ENCODE measurements at places on chromosomes 1 and 21.

DNA sequence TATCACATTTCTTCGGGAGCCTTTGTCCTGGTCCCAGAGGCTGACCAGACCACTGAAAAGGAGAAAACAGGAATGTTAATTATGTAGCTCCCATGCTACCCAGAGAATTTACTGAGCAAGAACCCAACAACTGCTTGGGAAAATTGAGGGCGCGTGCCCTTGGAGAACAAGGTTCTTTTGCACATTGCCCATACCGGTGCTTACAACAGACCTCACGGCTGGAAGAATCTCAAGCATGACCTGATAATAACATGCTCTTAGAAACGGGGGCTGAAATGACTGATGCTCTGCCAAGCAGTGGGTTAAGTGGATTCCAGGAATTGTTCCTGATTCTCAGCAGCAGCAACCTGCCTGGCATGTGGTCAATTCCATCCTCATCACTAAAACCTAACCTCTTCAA lies 49.3 kb upstream of the AJAP1 start:
- DNase-seq = no peak

DNA sequence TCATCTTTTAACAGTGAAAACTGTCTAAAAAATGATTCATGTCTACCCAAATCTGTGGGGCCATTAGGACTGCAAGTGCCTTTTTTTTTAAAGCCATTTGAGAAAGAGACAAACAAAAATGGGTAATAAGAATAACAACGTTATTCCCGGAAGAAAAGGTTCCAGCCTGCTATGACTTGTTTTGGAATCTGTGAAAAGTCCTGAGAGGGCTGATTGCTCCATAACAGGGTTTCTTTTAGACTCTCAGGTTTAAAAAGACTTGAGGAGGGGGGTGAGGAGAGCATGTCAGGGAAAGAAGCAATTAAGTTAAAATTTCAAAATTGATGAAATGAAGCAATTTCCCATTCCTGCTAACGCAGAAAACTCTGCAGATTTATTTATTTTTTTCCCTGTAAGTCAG lies 56.4 kb downstream of the CACHD1 start:
- no peak for DNase-seq

GRCh38 chr1:184487531-184488193 lies 100.8 kb downstream of the C1orf21 start:
- DNase-seq = no peak

GRCh38 chr1:226990133-226990716 lies 50.1 kb downstream of the COQ8A start:
- peak; percentile 16 for DNase-seq

- no peak for DNase-seq
These were observed 88.8 kb upstream of the TTC34 start for GRCh38 chr1:2890221-2890850.

GRCh38 chr1:100354971-100355394 lies 2.7 kb downstream of the CDC14A start:
- peak; percentile 4 for DNase-seq

DNA sequence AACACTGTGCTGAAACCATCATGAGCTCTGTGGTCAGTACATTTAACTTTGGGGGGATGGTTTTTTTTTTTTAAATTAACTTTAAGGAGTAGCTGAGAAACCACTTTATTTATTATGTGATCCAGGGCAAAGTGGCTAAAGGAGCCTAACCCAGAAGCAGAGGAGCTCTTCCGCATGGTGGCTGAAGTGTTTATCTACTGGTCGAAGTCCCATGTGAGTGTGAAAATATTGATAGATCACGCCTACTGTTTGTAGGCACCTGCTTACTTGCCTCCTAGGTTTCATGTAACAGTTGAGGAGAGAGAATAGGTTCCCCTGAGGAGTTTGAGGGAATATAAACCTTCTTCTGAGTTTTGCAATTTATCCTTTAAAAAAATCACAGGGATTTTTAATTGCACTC lies 181.4 kb downstream of the ZP4 start:
- DNase-seq = no peak

DNA sequence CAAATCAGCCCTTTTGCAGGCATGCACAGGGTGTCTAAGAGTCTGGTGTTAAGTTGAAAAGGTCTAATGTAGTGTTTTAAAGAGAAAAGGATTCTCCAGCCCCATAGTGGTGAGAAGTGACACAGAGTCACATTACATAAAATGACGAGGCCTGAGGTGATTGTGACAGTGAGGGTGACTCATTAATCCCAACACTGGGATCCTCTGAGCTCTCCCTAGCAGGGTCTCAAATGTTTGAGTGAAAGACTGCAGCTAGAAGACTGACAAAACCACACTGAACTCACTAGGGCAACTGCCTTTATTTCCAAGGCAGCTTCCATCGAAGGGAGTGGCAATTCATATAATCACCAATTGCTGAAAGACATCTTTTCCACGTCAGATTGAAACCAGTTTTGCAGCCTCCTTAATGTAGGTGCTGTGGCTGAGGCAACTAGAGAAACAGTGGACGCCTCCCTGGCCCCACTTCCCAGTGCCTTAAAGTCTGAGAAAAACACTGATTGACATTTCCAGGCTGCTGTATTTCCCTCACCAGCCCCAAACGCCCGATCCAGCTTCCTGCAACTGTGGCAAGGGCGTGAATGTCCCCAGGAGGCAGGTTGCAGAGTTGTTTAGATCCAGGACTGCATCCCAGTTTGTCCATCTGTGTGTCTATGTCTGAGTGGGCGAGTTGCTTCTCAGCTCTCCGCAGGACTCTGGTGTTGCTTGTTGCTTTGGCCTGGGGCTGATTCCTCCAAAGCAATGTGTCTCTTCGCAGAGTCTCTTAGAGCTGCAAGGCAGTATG lies 81.4 kb downstream of the RUNX1 start:
- peak; percentile 10 for DNase-seq

GRCh38 chr1:98057236-98057910 lies 136.5 kb upstream of the DPYD start:
- no peak for DNase-seq

DNA sequence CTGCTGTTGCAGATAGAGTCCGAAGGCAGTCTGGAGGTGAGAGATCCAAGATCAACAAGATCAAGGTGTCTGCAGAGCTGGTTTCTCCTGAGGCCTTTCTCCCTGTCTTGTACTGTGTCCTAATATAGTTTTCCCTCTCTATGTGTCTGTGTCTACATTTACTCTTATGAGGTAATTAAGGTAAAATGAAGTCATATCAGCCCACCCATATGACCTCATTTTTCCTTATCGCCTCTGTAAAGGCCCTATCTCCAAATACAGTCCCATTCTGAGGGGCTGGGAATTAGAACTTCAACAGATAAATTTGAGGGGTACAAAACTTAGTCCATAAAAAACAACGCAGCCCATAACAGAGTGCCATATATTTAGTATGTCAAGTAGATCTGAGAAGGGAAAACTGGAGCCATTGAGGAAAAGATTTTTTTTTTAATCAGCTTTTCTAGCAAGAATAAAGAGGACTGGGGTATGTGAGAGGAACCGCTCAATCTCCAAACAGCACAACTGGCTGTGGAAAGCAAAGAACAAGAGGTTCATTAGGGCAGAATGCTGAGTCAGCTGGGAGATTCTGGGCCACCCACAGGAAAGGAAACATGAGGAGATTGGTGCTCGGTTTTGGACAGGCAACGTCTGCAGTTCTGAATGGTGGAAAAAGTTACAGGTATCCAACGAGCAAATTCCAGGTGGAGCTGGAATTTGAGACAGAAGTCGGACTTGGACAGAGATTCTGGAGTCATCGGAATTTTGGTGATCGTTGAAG lies 65.7 kb downstream of the MAP3K21 start:
- DNase-seq = no peak

DNA sequence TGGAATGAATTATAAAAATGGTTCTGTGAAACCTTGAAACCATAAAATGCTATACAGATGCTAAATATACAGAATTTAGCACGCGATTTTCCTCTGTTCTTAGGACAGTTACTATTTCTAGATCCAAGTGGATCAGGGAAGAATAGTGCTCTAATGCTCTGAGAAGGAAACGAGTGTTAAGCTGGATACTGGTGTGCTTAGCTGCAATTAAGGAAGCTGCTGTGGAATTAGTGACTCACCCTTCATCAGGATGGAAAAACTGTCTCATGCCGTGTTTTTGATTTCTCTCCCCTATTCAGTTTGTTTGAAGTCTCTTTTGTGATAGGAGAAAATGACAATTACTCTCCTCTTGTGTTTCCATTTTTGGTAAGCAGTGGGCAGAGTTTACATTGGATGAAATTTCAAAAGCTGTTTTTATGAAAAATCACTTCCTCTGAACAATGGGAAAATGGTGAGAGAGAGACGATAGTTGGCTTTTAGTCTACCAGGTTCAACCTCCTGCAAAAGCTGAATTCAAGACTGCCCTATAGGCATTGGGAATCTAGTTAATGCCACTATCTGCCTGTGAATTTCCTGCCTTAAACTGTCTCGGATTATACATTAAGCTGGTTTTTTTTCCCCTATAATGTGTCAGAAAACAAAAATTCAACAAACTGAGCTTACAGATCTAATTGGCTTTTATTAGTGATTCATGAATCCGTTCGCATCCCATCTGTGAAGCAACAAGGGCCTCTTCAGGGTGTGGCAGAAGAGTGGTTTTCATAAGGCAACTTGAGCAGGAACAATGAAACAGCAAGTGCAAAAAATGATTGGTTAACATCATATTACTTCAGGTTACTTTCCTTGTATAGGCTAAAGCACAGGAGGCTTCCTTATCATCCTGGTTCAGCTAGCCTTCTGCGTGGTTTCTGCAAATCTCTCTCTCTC lies 179.8 kb downstream of the ST6GALNAC3 start:
- DNase-seq = no peak

DNA sequence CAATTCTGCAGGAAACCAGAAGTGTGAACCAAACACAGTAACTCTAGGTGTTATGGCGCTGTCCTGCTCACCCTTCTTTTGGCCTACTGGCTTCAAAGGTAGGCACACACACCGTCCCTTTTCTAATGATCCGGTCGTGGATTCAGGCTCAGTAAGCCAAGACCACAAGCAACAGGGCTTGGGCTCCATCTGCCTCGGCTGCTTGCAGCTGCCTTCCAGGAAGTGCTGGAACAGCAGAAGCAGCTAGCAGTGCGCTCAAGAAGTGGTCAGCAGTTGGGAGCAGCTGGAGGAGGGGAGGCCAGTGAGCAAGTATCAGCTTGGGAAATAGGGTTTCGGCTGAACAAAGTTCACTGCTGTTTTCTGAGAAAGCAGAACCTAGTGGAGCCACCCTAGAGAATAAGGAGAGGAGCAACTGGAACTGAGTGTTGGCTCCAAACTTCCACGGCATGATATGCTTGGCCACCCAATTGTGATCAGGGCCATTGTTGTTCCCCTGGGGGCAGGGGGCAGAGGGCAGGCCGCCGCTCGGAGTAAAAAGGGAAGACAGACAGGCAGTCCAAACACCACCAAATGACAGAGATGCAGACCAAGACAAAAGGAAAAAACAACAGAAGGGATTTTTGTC lies 173.4 kb downstream of the TOMM20 start:
- peak; percentile 88 for DNase-seq

GRCh38 chr1:151401125-151401788 lies 1.9 kb downstream of the PSMB4 start:
- no peak for DNase-seq

DNA sequence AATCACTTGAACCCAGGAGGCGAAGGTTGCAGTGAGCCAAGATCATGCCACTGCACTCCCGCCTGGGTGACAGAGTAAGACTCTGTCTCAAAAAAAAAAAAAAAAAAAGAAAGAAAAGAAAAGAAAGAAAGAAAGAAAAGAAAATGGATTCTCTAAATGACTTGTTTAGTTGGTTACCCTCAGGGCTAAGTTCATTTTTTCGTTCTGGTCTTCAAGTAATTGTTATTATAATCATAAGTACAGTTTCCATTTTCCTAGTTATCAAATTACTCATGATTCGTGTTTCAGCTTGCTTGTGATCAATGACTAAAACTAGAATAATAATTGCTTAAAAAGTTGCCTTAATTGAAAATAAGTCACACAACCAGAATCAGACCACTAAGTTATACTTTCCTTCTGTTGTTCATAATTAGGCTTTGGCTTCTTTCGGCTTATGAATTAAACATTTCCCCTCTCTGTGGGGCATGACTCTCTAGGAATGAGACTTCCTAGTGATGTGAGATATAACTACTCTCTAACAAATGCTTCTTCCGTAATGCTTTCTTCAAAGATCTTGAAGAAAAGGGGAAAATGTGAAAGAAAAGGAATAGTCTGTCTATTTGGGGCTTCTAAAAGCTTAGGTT lies 9.6 kb upstream of the RLF start:
- no peak for DNase-seq

GRCh38 chr1:85240174-85240601 lies 19.3 kb downstream of the C1orf52 start:
- DNase-seq = no peak

DNA sequence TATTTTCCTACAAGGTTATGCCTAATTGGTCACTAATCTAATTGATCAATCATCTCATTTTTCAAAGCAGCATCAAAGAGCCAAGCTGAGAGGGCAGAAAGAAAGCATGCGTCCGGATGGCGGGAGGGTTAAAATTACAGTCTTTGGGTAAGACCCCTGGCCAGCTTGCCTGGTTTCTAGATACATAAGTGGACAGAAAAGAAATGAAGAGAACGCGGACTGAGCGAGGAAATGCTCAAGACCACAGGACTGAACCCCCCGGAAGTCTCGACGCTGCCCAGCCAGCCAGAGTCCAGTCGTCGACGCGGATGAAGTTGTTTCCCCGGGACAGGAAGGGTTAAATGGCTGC lies 297.2 kb downstream of the OMA1 start:
- no peak for DNase-seq

DNA sequence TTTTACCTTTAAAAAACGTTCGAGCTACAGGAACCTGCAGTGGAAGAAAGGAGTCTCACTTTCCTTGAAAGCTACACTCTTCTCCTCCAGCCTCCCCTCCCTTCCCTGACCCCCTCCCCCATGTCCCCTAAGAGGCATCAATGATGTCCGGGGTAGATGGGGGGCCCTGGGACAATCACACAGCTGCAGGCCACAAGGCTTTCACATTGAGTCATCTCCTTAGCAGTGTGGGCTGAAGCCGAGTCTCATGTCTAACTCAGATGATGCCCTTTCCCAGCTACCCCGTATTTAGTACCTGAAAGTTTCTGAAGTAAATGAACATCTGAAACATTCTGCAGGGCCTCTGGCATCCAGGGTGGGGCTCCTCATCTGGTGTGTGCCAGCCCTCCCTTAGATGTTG lies 6.3 kb upstream of the GPR25 start:
- DNase-seq = no peak

- no peak for DNase-seq
These were observed 12.5 kb downstream of the PM20D1 start for GRCh38 chr1:205837382-205837970.

- peak; percentile 90 for DNase-seq
These were observed 2.0 kb upstream of the PIP5K1A start for GRCh38 chr1:151196292-151196800.

DNA sequence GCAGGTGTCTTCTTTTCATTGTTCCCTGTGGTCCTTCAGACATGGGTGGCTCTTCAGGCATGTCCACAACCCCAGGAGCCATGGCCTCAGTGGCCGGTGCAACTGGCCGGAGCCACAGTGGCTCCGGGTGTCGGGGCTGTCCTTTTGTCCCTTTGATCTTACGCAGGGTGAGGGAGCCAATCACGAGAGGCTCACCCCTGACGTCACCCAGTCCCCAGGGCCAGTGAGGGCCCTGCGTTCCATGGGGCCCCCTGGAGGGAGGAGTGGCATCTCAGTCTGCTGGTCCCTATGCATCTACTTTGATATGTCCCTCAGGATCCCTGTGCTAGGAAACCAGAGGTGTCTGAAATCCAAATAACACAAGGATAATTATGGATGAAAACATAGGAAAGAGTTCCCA lies 29.3 kb downstream of the ZSCAN20 start:
- no peak for DNase-seq

- peak; percentile 32 for DNase-seq
These were observed 16.6 kb upstream of the LEMD1 start for GRCh38 chr1:205438213-205439158.

GRCh38 chr1:59066236-59066635 lies 230.7 kb upstream of the FGGY start:
- no peak for DNase-seq

Measured in Kasumi-1 (cell line).